Occipital lobe (tissue), 3 donors: ENCODE measurements at places on chromosomes 6 and 20.

GRCh38 chr6:29887330-29887818 is 55.0 kb upstream of the HLA-A start:
- DNase-seq: no peak

- no peak for DNase-seq
Measured at GRCh38 chr6:108114841-108115597, 40.5 kb upstream of the OSTM1 start.

- DNase-seq: peak; percentile 66
Measured at GRCh38 chr6:4732691-4733315, 43.4 kb upstream of the CDYL start.

- no peak for DNase-seq
Measured at GRCh38 chr20:10761786-10762185, 88.0 kb upstream of the JAG1 start.

GRCh38 chr6:28353981-28354676 is 4.4 kb downstream of the ZKSCAN3 start:
- peak; percentile 43 for DNase-seq

- DNase-seq: peak; percentile 0
Measured at GRCh38 chr6:116969211-116969863, 92.3 kb downstream of the RFX6 start.
